Glutamatergic neuron (in vitro differentiated cells): ENCODE measurements at places on chromosomes 16 and 17. TPM values are rescaled to one million over a fixed set of nuclear protein-coding genes. Genes with fewer than 3 reads are reported as not detected.

Gene PIGL
- 37.0 TPM for total RNA-seq

Gene DNAI2
- total RNA-seq, result not detected

Gene NSMCE1
- 32.7 TPM for total RNA-seq

Gene UTS2R
- total RNA-seq, result 7.2 TPM

Gene IL21R
- total RNA-seq, result 0.86 TPM

Gene CBX2
- 78.8 TPM for total RNA-seq

Gene TBC1D3B
- total RNA-seq, result 37.3 TPM

- no peak for DNase-seq
- no peak overlapping the region for H3K27ac ChIP-seq
- H3K4me3 ChIP-seq, result no peak overlapping the region
- no peaks in the 10 kb centered on the region for H3K36me3 ChIP-seq
- H3K4me1 ChIP-seq, result peaks cover 2% of the 10 kb centered on the region
- H3K27me3 ChIP-seq, result no peaks in the 10 kb centered on the region
Measured at GRCh38 chr16:63038397-63039106, 1002.3 kb upstream of the CDH8 start.

DNA sequence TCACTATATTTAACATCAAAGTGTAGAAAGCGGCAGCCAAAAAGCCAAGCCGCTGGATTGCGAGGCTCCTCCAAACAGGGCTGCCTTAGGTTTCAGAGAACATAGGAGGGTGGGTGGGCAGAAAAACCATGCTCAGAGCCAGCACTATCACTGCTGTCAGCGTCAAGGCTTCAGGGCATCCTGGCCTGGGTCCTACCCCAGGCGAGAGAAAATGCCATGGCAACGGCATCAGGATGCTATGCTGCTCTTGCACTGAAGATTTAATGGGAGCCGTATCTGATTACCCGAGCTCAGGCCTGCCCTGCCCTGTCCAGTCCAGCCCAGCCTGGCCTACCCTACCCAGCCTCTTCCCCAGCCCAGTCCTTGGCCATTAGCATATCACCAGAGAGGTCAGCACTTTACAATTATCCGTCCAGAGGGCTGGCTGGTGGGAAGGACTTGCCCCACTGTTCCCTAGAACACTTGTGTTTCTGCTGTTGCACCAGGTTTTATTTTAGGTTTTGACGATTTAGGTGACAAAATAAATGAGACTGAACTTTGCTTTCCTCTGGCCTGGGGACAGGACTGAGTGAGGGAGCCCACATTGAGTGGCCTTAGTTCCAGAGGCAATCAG lies 61.1 kb downstream of the TOM1L2 start:
- H3K27ac ChIP-seq, result peak overlapping the region; percentile 97
- peaks cover under 1% of the 10 kb centered on the region for H3K36me3 ChIP-seq
- H3K27me3 ChIP-seq, result peaks cover 9% of the 10 kb centered on the region
- peak overlapping the region; percentile 67 for H3K4me3 ChIP-seq
- H3K4me1 ChIP-seq, result peaks cover 39% of the 10 kb centered on the region

- peak; percentile 7 for DNase-seq
- no peak overlapping the region for H3K4me3 ChIP-seq
- peaks cover 9% of the 10 kb centered on the region for H3K27me3 ChIP-seq
Measured at GRCh38 chr17:58320163-58320558, 8.4 kb downstream of the TSPOAP1 start.

DNA sequence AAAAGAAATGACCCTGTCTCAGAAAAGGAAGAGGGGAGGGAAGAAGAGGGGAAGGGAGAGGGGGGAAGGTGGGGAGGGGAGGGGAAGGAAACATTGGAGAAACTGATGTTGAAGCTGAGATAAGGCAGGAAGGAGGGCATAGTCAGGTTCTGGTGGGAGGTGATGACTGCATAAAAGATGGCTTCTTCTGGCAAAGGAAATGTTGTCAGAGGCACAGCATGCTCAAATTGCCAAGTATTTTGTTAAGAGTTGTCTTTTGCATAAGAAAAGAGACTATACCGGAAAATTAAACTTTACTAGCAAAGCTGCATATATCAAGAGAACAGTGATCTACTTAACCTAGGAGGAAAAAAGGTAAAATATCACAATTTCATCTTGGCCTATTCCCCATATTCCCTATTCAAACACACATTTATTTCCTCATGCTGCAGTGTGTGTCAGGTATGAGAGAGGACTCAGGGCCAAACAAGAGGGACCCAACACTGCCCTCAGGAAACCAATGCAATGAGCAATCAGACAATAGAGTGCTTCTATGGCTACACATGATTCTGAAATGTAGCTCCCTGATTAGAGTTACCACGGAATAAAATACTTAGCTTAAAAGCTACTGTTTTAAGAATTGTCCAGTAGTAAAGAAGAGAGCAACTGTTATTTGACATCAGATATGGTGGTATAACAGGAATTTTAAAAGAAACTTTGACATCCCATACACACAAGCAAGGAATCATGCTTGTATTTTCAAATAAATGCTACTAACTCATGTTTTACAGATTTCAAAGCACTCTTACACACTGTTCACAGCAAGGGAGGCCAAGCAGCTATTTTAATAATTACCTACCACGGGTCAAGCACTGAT lies 80.9 kb downstream of the PARN start:
- H3K4me3 ChIP-seq, result no peak overlapping the region
- H3K27ac ChIP-seq, result no peak overlapping the region
- no peaks in the 10 kb centered on the region for H3K27me3 ChIP-seq

DNA sequence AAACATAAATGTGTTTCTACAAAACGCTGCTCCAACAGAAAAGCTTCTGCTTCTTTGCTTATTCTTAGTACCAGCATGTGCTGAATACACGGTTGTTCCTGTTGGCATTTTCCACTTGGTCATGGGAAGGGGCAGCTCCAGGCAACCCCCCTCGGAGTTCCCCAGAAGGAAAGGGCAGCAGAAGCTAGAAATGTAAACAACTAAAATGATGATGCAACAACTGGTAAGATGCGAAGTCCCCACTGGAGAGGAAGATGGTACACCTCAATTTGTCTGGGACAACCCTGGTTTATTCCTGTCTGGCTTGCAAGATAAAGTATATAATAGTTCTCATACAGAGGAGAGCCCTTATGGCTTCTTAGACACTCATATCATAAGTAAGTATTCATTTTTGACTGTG lies 9.2 kb upstream of the CCL13 start:
- no peaks in the 10 kb centered on the region for H3K4me1 ChIP-seq
- H3K4me3 ChIP-seq, result no peak overlapping the region
- no peak for DNase-seq
- no peaks in the 10 kb centered on the region for H3K36me3 ChIP-seq
- no peak overlapping the region for H3K27ac ChIP-seq

DNA sequence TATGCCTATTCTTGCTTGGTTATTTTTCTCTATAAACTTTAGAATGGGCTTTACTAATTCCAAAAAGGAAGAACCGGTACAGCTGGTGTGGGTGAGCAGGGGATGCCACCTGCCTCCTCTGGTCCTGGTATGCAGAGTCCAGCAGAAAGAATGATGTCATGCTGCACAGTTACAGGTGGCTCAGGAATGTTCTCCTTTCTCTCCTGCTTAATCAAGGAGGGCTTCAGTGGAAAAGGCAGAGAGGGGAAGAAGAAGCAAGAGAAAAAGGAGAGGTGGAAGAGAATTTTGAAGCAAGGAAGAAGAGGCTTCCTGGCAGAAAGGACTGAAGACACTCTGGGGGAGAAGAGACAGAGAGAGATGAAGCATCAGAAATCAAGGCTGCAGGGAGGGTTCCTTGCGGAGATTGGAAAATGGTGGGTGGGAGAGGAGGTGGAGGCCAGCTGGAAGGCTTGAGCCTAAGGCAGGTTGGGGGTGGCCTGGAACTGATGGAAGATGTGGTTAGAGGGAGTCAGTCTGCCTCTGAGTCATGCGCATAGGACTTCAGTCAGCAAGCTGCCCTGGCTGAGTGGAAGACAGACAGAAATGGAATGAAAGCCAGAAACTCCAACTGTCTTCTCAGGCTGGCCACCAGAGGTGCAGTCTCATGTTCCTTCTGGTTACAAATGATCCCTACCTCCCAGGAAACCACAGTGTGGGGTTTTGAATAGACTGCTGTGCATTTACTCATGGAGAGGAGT lies 64.6 kb upstream of the CRHR1 start:
- peaks cover 2% of the 10 kb centered on the region for H3K4me1 ChIP-seq
- H3K27me3 ChIP-seq, result peaks cover 2% of the 10 kb centered on the region
- no peak overlapping the region for H3K27ac ChIP-seq
- H3K4me3 ChIP-seq, result no peak overlapping the region
- no peak for DNase-seq

GRCh38 chr17:512926-513325 lies 160.3 kb upstream of the RPH3AL start:
- no peak overlapping the region for H3K4me3 ChIP-seq
- no peak overlapping the region for H3K27ac ChIP-seq
- peaks cover 40% of the 10 kb centered on the region for H3K36me3 ChIP-seq
- H3K4me1 ChIP-seq, result no peaks in the 10 kb centered on the region
- H3K27me3 ChIP-seq, result peaks cover 11% of the 10 kb centered on the region
- DNase-seq, result no peak

- H3K36me3 ChIP-seq, result peaks cover 5% of the 10 kb centered on the region
- no peak for DNase-seq
- no peak overlapping the region for H3K27ac ChIP-seq
- no peak overlapping the region for H3K4me3 ChIP-seq
- H3K27me3 ChIP-seq, result peaks cover 37% of the 10 kb centered on the region
Measured at GRCh38 chr17:79936050-79936449, 96.8 kb upstream of the CBX4 start.

DNA sequence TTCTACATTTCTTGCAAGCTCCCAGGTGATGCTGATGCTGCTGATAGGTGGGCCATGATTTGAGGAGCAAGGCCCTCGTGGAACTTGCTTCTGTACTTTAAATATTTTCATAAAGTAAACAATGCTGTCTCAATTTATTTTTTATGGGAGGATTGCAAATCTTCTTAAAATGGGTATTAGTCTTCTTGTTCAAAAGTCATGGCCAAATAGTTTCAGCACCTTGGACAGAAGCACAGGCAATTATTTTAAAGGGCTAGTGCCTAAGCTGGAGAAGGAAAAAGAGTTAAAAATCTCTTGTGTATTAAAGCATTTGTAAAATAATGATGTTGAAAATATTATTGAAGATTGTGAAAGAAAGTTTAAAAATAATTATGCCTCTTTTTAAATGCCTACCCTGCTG lies 50.5 kb downstream of the GPR139 start:
- H3K36me3 ChIP-seq, result peaks cover 5% of the 10 kb centered on the region
- H3K27me3 ChIP-seq, result peaks cover 2% of the 10 kb centered on the region
- H3K4me3 ChIP-seq, result no peak overlapping the region
- DNase-seq, result no peak
- no peaks in the 10 kb centered on the region for H3K4me1 ChIP-seq
- no peak overlapping the region for H3K27ac ChIP-seq

- H3K4me1 ChIP-seq, result no peaks in the 10 kb centered on the region
- no peak within 1 kb of the TSS for H3K27ac ChIP-seq
- peak; percentile 29 for DNase-seq
- peak within 1 kb of the TSS; percentile 81 for H3K4me3 ChIP-seq
- peaks cover 5% of the 10 kb centered on the region for H3K36me3 ChIP-seq
Measured at GRCh38 chr17:3385869-3386816, at the start of gene OR3A2. Gene OR3A2, minus strand, starts transcription at chr17:3386308.

DNA sequence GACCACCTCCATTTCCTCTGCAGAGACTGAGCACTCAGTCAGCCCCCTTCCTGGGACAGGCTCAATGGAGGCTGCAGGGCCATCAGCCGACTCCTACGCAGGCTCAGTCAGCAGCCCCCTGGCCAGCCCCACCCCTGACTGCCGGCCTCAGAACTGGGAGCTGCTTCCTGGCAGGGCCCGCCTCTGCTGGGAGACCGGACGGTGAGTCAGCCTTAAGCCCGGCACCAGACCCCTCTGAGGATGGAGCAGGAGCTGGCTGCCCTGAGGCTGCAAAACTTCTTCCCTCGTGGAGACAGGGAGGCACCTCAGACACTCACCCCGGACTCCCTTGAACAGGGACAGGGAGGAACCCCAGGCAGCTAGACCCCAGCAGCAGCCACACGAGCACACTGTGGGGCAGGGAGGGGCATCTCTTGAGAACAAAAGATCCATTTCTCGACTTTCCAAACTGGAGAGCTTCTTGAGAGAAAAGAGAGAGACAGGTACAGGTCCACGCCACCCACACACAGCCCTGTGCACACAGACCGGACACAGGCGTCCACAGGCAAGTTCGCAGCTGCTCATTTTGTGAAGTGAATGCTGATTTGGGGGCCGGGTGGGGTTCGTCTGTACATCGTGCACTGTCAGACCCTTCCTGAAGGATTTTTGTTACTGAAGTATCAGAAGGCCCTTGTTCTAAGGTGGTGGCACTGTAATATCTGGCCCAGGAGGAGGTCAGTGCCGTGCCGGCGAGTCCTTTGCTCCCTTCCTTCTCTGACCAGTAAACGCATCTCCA lies 1.3 kb upstream of the TUBB3 start:
- H3K27me3 ChIP-seq, result peaks cover 34% of the 10 kb centered on the region
- peak overlapping the region; percentile 100 for H3K27ac ChIP-seq
- peak overlapping the region; percentile 98 for H3K4me3 ChIP-seq
- DNase-seq, result peak; percentile 80
- peaks cover 3% of the 10 kb centered on the region for H3K4me1 ChIP-seq
- no peaks in the 10 kb centered on the region for H3K36me3 ChIP-seq

GRCh38 chr16:70720425-70721201 lies 34.8 kb upstream of the MTSS2 start:
- peaks cover 10% of the 10 kb centered on the region for H3K4me1 ChIP-seq
- no peak for DNase-seq
- H3K4me3 ChIP-seq, result no peak overlapping the region
- H3K27me3 ChIP-seq, result peaks cover 3% of the 10 kb centered on the region

GRCh38 chr17:66514227-66514806 lies 211.9 kb downstream of the PRKCA start:
- no peak overlapping the region for H3K27ac ChIP-seq
- H3K4me3 ChIP-seq, result no peak overlapping the region
- no peak for DNase-seq
- no peaks in the 10 kb centered on the region for H3K27me3 ChIP-seq
